Activated naive CD4-positive, alpha-beta T cell treated with anti-CD3 and anti-CD28 coated beads for 36 hours (primary cell): ENCODE measurements at places on chromosomes 1 and 21. TPM values are rescaled to one million over a fixed set of nuclear protein-coding genes. Genes with fewer than 3 reads are reported as not detected.
A peak's percentile ranks its signal among the peaks of the same experiment; 100 is the strongest.

APOBEC4 gene
- total RNA-seq, result not detected

UMODL1 gene
- total RNA-seq, result not detected

VSIG8 gene
- total RNA-seq, result not detected

TXNIP gene
- total RNA-seq, result 91.1 TPM

PCBP3 gene
- total RNA-seq, result 10.2 TPM

CDCA8 gene
- total RNA-seq, result 78.6 TPM

DNA sequence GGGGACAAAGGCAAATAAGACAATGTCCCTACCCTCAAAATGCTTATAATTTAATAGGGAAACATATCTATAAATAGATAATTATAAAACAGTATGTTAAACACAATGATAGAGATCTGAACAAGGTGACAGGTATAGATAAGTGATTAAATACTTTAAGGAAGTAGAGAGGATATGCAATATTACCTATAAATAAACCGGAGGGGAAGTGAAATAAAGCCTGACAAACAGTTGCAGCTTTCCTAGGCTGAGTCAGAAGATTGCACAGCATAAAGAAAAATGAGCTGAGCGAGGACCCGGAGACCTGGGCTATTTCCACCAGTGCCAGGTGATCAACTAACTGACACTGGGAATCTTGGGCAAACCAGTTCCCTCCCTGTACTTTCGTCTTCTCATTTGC lies 11.5 kb upstream of the PSRC1 start:
- no peak overlapping the region for H3K4me3 ChIP-seq
- no peak for DNase-seq
- peaks cover 8% of the 10 kb centered on the region for H3K27me3 ChIP-seq

GRCh38 chr21:46550116-46550941 lies 54.6 kb downstream of the S100B start:
- peaks cover 37% of the 10 kb centered on the region for H3K4me1 ChIP-seq
- peaks cover 21% of the 10 kb centered on the region for H3K36me3 ChIP-seq
- no peak overlapping the region for H3K4me3 ChIP-seq

DNA sequence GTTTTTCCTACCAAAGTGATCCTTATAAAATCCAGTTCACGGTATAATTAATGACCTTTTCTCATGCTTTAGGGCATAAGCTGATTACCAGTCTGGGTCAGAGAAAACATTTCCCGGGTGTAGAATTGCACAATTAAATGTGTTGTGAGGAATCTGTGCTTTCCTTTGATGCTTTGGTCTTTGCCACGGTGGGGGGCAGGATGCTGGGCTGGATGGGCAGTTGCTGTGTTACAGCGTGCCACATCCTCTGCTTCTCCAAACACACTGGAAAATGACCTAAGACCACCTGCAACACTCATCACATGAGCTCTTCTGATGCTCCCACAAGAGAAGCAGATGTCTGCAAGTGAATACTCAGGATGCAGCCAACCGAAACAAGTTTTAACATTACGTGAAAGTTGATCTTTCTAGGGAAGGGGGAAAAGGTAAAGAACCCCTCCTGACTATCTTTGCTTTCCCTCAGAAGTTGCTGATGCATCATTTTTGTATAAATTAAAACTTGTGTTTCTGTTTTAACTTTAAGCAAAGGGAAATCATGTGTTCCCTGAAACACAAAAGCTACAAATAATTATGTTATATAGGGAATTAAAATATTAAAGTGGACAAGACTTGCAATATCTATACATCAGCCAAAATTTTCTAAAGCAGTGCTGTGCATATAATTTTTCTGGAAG lies 515.3 kb upstream of the NR5A2 start:
- H3K27me3 ChIP-seq, result peaks cover 3% of the 10 kb centered on the region
- H3K4me3 ChIP-seq, result no peak overlapping the region
- no peak overlapping the region for H3K27ac ChIP-seq
- no peak for DNase-seq
- no peaks in the 10 kb centered on the region for H3K36me3 ChIP-seq

GRCh38 chr1:32337855-32338636 lies 2.0 kb upstream of the MARCKSL1 start:
- DNase-seq, result peak; percentile 28
- H3K36me3 ChIP-seq, result no peaks in the 10 kb centered on the region
- H3K27me3 ChIP-seq, result no peaks in the 10 kb centered on the region
- H3K4me1 ChIP-seq, result peaks cover 51% of the 10 kb centered on the region

- H3K27ac ChIP-seq, result no peak overlapping the region
- peaks cover 9% of the 10 kb centered on the region for H3K36me3 ChIP-seq
- H3K4me1 ChIP-seq, result no peaks in the 10 kb centered on the region
- no peak overlapping the region for H3K4me3 ChIP-seq
- H3K27me3 ChIP-seq, result no peaks in the 10 kb centered on the region
Measured at GRCh38 chr1:10302416-10302815, 92.0 kb downstream of the KIF1B start.

GRCh38 chr1:16117936-16118335 lies 37.9 kb downstream of the EPHA2 start:
- H3K27me3 ChIP-seq, result no peaks in the 10 kb centered on the region
- no peak overlapping the region for H3K4me3 ChIP-seq
- peaks cover 4% of the 10 kb centered on the region for H3K4me1 ChIP-seq

DNA sequence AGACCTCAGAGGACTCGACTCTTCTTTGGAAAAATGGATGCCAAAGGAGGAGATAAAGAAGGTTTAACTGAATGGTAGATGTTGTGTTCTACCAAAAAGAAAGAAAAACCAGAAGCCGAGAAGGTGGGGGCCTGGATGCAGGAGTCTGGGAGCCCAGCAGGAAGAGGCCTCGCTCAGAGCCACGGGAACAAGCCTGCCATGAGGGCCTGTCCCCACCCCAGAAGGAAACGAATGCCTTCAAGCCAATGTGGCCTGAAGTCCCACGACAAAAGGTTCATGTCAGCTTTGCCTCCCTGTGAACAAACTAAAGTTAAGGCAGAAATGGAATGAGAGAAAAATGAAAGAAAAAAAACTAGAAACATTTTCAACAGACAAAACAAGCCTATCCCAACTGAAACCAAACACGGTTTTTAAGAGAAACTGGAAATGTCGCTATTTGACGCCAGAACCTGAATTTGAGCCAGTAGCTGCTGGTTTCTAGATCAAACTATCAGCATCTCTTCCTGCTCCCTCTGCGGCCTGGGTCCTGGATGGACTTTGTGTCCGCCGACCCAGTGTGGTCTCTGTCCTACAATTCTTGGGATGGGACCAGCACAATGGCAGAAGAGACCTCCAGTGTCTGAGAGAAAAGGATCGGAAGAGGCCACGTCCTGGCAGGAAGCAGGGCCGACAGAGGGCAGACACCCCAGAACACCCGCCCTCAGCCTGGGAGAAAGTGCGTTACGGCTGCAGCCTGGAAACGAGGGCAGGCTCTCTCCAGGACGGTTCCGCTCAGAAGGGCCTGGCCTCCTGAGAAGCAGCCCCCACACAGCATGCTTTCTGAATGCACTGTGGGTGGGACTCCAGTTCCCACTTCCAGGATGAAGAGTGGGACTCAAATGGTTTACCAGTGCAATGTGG lies 35.2 kb downstream of the SLC45A1 start:
- DNase-seq, result no peak
- H3K27ac ChIP-seq, result peak overlapping the region; percentile 35
- H3K4me3 ChIP-seq, result no peak overlapping the region
- H3K4me1 ChIP-seq, result peaks cover 4% of the 10 kb centered on the region
- no peaks in the 10 kb centered on the region for H3K27me3 ChIP-seq

- H3K27me3 ChIP-seq, result no peaks in the 10 kb centered on the region
- peak overlapping the region; percentile 15 for H3K27ac ChIP-seq
- peaks cover 6% of the 10 kb centered on the region for H3K36me3 ChIP-seq
- no peak for DNase-seq
- H3K4me3 ChIP-seq, result peak overlapping the region; percentile 92
- H3K4me1 ChIP-seq, result peaks cover 11% of the 10 kb centered on the region
Measured at GRCh38 chr1:23801338-23801748, 789 bp upstream of the GALE start.

- H3K36me3 ChIP-seq, result no peaks in the 10 kb centered on the region
- H3K4me3 ChIP-seq, result no peak overlapping the region
- no peaks in the 10 kb centered on the region for H3K27me3 ChIP-seq
- no peaks in the 10 kb centered on the region for H3K4me1 ChIP-seq
- DNase-seq, result no peak
- no peak overlapping the region for H3K27ac ChIP-seq
Measured at GRCh38 chr1:53153752-53154151, 11.3 kb upstream of the SLC1A7 start.
